Amniotic epithelial cell (primary cell): ENCODE measurements at places on chromosomes 12 and 14.

DNA sequence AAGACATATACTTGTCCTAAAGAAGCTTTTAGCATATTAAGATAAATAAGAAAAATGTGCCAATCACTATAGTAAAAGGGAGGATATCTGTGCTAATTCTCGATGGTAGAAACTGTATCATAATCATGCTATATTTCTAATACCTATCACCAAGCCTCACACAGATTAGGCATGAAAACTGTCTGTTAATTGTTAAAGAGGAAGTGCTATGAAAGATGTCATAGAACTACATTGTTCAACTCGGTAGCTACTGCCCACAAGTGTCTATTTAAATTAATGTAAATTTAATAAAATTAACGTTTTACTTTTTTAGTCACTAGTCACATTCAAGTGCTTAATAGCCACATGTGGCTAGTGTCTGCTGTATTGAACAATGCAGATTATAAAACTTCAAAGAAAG is 77.5 kb upstream of the KICS2 start:
- DNase-seq: no peak

GRCh38 chr12:45726603-45727300 is 2.8 kb upstream of the ARID2 start:
- peak; percentile 31 for DNase-seq

- DNase-seq: peak; percentile 86
These were observed 4.4 kb downstream of the KMT2D start for GRCh38 chr12:49055978-49056754.

GRCh38 chr12:85273381-85274314 is 6.4 kb upstream of the ALX1 start:
- DNase-seq: no peak

- DNase-seq: peak; percentile 38
These were observed 201.7 kb upstream of the PLXNC1 start for GRCh38 chr12:93946542-93947150.

GRCh38 chr12:43362910-43363694 is 188.9 kb downstream of the ADAMTS20 start:
- peak; percentile 41 for DNase-seq

DNA sequence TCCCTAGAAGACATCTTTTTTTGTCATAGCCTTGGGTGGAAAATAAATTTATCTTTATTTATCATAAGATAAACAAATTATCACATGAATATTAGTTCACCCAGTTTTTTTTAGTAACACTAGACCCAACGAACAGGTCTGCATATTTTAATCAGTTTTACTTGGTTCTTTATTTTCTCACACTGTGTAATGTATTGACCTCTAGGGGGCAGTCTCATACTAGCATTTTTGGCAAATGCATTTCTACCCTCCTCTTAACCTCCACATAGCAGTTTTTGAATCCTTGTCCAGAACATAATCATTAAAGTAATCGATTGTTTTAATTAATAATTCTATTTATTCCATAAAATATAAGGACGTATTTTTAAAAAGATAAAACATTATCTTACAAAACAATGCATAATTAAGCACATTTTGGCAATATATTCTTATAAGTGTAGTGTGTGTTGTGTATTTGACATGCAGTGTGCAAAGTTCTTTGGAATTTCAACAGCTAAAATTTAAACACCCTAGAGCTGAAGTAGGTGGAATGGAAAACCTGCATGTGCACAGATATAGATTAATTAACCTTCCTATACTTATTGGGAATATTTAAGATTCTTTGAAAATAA is 31.6 kb upstream of the PTPRQ start:
- DNase-seq: peak; percentile 55

DNA sequence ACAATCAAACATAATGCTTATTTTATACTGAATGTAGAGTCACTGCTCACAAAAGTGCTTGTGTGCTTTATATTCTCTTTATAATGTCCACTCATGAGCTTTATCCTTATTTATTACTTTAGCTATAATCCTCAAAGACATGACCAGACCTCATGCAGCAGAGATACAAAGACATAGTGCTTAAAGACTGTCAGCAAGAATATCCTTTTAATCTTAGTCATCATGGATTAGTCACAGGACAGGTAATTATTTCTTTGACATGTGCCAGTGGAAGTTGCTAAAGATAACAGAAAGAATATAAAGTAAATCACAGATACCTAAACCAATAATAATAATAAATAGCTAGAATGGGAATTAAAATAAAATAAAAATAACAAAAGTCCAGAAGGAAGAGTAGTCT is 707.5 kb downstream of the BCL11B start:
- no peak for DNase-seq

- DNase-seq: no peak
These were observed 156.1 kb upstream of the G2E3 start for GRCh38 chr14:30402846-30403245.

- no peak for DNase-seq
These were observed 146.6 kb upstream of the FSCB start for GRCh38 chr14:44653641-44654040.

DNA sequence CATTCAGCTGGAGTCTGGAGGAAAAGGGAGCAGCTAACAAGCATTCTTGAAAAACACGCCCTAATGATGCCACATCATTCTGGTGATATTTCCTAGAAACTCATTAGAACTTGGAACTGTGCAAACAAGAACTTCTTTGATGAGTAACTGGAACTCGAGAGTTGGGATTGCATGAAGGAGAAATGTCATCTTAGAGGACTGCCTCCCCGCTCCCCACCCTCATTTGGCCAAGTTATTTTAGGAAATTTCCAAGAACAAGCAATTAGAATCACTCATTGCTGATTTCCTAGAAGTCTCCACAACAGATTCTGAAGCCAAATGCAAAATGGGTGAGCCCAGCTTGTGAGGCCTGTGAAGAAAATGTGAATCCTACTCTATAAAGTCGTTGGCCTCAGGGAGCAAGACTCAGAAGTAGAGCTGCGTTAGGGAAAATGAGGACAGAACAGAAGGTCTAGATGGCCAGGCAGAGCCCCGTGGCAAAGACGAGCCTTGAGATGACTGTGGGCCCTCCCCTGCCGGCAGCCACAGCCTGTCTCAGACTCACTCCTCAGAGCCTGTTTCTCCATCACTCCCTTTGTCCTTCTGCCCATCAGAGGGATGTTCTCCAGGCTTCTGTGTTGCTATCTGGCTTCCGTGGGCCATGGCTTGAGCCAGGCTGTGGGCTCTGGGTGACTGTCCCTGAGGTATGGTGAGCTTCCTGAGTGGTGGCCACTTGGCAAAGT is 38.4 kb downstream of the RTL1 start:
- peak; percentile 26 for DNase-seq
